MCF 10A (cell line): ENCODE measurements at places on chromosomes 3 and 15. TPM values are rescaled to one million over a fixed set of nuclear protein-coding genes. Genes with fewer than 3 reads are reported as not detected.

DNA sequence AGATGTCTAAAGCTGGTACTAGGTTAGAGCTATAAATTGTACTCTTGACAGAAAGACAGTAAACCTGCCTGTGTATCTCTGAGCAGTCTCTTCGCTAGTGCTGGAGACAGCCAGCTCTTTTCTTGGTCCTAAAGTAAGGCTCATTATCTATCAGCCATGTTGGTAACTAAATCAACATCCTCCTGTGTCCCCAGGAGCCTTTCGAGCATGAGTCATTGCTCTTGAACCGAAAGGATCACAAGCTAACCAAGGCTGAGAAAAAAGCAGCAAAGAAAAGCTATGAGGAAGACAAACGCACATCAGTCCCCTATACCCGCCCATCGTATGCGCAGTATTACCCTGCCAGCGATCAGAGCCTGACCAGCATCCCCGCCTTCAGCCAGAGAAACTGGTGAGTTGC lies 25.0 kb upstream of the TEX264 start:
- no peak overlapping the region for H3K27ac ChIP-seq
- H3K27me3 ChIP-seq = no peaks in the 10 kb centered on the region
- no peak for DNase-seq
- no peaks in the 10 kb centered on the region for H3K4me1 ChIP-seq
- peaks cover 82% of the 10 kb centered on the region for H3K36me3 ChIP-seq
- H3K4me3 ChIP-seq = no peak overlapping the region

Gene ACP3
- total RNA-seq = not detected in 2 replicates

DNA sequence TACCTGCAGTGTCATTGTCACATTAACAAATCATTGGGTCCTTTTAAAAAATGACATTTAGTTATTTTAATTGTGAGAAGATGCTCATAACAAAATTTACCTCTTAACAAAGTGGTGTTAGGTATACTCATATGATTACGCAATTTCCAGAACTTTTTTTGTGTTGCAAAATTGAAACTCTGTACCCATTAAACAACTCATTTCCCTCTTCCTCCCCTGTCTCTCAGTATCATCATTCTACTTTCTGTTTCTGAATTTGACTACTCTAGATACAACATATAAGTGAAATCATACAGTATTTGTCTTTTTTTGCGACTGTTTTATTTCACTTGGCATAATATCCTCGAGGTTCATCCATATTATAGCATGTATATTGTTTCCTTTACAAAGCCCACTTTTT lies 58.7 kb upstream of the CHST2 start:
- no peak overlapping the region for H3K4me3 ChIP-seq
- peaks cover 20% of the 10 kb centered on the region for H3K36me3 ChIP-seq
- peak; percentile 54 for DNase-seq

GRCh38 chr3:193977622-193978021 lies 158.3 kb upstream of the HES1 start:
- H3K36me3 ChIP-seq = no peaks in the 10 kb centered on the region
- no peak for DNase-seq
- no peak overlapping the region for H3K27ac ChIP-seq
- H3K4me3 ChIP-seq = no peak overlapping the region

DNA sequence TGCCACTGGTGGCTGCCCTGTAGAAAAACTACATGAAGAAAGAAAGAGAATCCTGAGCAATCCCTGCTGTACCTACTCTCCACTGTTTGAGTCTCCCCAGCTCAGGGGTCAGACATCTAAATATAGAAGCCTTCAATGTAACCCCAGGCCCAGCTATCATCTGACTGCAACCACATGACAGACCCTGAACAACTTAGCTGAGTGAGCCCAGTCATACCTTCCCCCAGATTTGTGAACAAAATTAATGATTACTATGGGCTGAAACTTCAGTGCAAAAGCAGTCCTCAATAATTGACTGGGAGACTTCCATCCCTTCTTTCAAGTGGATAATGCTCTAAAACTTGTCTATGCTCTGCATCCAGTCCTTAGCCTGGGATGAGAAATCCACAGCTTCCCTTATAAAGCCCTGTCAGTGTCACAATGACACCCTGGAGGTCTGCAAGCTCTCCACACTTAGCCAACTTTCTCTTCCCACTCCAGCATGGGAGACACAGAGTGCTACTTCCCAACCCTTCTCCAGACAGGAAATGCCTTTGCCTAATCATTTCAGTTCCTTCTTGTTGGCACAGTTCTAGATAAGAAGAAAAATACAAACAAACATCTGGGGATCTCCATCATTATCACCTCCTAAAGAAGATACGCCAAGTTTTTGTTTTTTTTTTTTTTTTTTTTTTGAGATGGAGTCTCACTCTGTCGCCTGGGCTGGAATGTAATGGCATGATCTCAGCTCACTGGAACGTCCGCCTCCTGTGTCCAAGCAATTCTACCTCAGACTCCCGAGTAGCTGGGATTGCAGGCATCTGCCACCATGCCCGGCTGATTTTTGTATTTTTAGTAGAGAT lies 198.5 kb upstream of the GADL1 start:
- no peak overlapping the region for H3K27ac ChIP-seq
- no peaks in the 10 kb centered on the region for H3K27me3 ChIP-seq
- H3K36me3 ChIP-seq = no peaks in the 10 kb centered on the region
- DNase-seq = no peak
